ENCODE measurements at places on chromosomes 4 and X. TPM values are rescaled to one million over a fixed set of nuclear protein-coding genes. Genes with fewer than 3 reads are reported as not detected.
A peak's percentile ranks its signal among the peaks of the same experiment; 100 is the strongest.

GRCh38 chr4:82711158-82711785, 87.3 kb downstream of the SCD5 start:
- H3K4me3 ChIP-seq = no peak overlapping the region
- H3K27me3 ChIP-seq = peaks cover 3% of the 10 kb centered on the region
- no peaks in the 10 kb centered on the region for H3K36me3 ChIP-seq
- DNase-seq = no peak
- H3K27ac ChIP-seq = no peak overlapping the region
- no peaks in the 10 kb centered on the region for H3K4me1 ChIP-seq

DNA sequence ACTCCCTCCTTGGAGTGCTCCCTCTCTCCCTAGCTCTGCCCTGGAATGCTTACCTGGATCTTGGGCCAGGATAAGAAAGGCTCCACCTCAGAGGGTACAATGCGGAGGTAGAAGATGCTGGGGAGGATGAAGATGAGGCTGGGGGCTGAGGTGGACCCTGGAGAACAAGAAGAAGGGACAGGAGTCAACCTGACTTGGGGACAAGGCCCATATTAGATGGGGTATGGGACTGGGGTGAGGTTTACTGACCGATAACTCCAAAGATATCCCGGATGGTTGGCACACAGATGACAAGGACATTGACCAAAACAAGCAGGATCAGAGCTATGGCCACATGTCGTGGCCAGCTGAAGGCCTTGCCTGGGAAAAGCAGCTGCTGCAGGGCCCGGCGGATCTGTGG, 10.6 kb downstream of the SLC38A5 start:
- peaks cover 10% of the 10 kb centered on the region for H3K4me1 ChIP-seq
- peak overlapping the region; percentile 34 for H3K27ac ChIP-seq
- peaks cover 37% of the 10 kb centered on the region for H3K36me3 ChIP-seq
- DNase-seq = no peak
- no peaks in the 10 kb centered on the region for H3K27me3 ChIP-seq
- no peak overlapping the region for H3K4me3 ChIP-seq

- H3K4me3 ChIP-seq = no peak overlapping the region
- H3K4me1 ChIP-seq = peaks cover 55% of the 10 kb centered on the region
- no peaks in the 10 kb centered on the region for H3K27me3 ChIP-seq
- DNase-seq = no peak
- peaks cover 17% of the 10 kb centered on the region for H3K36me3 ChIP-seq
Measured at GRCh38 chr4:27000820-27001219, 140.2 kb downstream of the STIM2 start.

- no peaks in the 10 kb centered on the region for H3K27me3 ChIP-seq
- H3K4me1 ChIP-seq = peaks cover 13% of the 10 kb centered on the region
- peak overlapping the region; percentile 94 for H3K27ac ChIP-seq
Measured at GRCh38 chrX:134373736-134374135, 86.2 kb upstream of the HPRT1 start.

The CT47B1 gene
- total RNA-seq = not detected

The GNRHR gene
- not detected for total RNA-seq

The DNAAF6 gene
- not detected for total RNA-seq

The GLRA2 gene
- total RNA-seq = not detected

The UGT2B10 gene
- total RNA-seq = not detected

The MAGEE2 gene
- not detected for total RNA-seq

The DMRTC1B gene
- total RNA-seq = not detected

The HTR2C gene
- not detected for total RNA-seq

Data from activated naive CD8-positive, alpha-beta T cell treated with anti-CD3 and anti-CD28 coated beads for 36 hours (primary cell).